ENCODE measurements at places on chromosomes 16 and 17.

DNA sequence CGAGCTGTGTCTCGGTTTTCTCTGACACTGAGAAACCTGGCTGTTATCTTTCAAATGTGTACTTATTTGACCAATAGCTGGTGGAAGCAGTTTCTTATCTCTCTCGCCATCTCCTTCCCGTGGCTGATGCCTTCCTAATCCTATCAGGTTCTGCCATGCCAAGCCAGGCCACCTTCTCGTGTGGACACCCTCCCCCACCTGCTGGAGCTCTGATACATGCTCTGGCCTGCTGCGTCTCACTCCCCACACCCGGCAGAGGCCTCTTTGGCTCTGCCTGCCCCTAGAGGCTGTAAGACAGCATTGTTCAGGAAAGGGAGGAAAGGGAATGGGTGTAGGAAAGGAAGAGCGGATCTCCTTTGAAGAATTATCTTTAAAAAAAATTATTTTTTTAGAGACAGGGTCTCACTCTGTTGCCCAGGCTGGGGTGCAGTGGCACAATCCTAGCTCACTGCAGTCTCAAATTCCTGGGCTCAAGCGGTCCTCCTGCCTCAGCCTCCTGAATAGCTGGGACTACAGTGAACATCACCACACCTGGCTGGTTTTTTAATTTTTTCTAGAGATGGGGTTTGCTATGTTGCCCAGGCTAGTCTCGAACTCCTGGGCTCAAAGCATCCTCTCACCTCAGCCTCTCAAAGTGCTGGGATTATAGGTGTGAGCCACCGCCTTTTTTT lies 7.5 kb upstream of the ARMC5 start:
- no peak for DNase-seq
- H3K36me3 ChIP-seq: peaks cover 4% of the 10 kb centered on the region
- H3K4me3 ChIP-seq: peak overlapping the region; percentile 27
- H3K27me3 ChIP-seq: no peaks in the 10 kb centered on the region

DNA sequence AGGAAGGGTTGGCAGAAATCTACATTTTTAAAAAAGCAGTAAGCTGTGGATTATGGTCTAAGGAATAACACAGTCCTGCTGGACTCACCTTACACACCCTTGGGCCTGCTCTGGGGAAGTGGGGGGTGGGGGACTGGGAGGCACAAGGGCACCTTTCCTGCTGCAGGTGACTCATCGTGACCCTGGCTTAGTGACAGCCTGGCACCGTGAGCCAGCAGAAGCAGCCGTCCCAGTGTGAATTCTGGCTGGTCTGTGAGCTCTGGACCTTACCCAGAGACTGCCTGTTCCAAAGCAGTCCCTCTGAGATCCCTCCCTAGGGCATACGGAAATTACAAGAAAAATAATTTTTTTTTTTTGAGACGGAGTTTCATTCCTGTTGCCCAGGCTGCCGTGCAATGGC lies 4.2 kb upstream of the CRK start:
- DNase-seq: no peak
- peaks cover 12% of the 10 kb centered on the region for H3K4me1 ChIP-seq
- no peak overlapping the region for H3K27ac ChIP-seq
- no peaks in the 10 kb centered on the region for H3K27me3 ChIP-seq

DNA sequence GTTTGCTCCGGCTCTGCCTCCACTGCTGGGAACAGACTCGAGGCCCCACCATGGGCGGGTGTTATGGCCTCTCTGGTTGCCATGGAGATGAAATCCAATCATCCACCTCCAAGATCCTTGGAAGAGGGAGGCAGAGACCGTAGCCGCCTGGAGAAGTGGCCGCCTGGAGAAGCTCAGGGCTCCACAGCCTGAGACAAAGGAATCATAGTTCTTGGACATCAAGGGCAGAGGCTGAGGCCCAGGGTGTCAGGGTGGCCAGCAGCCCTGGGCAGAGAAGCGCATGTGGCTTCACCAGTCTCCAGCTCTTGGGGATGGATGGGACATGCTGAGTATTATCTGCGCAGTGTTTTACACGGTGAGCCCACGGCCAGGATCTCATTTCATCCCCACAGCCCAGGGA lies 36.2 kb downstream of the ABR start:
- peaks cover 45% of the 10 kb centered on the region for H3K4me1 ChIP-seq
- no peaks in the 10 kb centered on the region for H3K36me3 ChIP-seq
- peak overlapping the region; percentile 93 for H3K27ac ChIP-seq
- H3K27me3 ChIP-seq: no peaks in the 10 kb centered on the region

DNA sequence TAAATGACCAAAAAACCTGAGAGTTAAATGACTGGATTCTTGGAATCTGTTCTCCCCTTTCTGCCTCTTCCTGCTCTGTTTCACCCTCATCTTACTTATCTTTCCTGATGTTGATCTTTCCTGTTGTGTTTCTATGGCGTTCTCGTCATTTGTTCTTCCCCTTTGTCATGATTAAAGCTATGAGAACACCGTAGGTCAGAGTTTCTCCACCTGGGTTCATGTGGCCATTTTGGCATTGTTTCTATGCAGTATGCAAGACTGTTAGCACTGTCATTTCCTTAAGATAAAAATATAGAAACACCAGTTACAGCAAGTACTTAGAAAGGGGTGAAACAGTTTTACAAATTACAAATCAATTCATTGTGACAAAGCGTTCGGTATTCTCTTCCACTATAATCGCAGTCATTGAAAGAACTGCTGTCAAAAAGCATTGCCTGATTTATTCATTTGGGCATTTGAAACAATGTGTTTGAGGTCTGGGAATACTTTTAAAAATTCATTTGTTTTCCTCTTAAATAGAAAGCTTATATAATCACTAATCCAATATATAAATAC lies 166.0 kb downstream of the PHKB start:
- H3K36me3 ChIP-seq: peaks cover 9% of the 10 kb centered on the region
- H3K4me1 ChIP-seq: no peaks in the 10 kb centered on the region
- no peaks in the 10 kb centered on the region for H3K27me3 ChIP-seq
- H3K27ac ChIP-seq: no peak overlapping the region
- no peak overlapping the region for H3K4me3 ChIP-seq
- DNase-seq: no peak

GRCh38 chr16:79329166-79329521 lies 271.4 kb downstream of the MAF start:
- H3K36me3 ChIP-seq: no peaks in the 10 kb centered on the region
- DNase-seq: no peak
- no peaks in the 10 kb centered on the region for H3K4me1 ChIP-seq
- H3K4me3 ChIP-seq: no peak overlapping the region
- H3K27ac ChIP-seq: no peak overlapping the region
- H3K27me3 ChIP-seq: peaks cover 57% of the 10 kb centered on the region

GRCh38 chr16:89335803-89336485 lies 118.4 kb downstream of the ZNF778 start:
- H3K4me3 ChIP-seq: no peak overlapping the region
- H3K27me3 ChIP-seq: no peaks in the 10 kb centered on the region
- no peak overlapping the region for H3K27ac ChIP-seq
- DNase-seq: no peak

GRCh38 chr16:57023541-57024249 lies 34.3 kb downstream of the NLRC5 start:
- H3K4me1 ChIP-seq: no peaks in the 10 kb centered on the region
- H3K27me3 ChIP-seq: peaks cover 5% of the 10 kb centered on the region
- no peak overlapping the region for H3K4me3 ChIP-seq
- no peak overlapping the region for H3K27ac ChIP-seq
- no peaks in the 10 kb centered on the region for H3K36me3 ChIP-seq

DNA sequence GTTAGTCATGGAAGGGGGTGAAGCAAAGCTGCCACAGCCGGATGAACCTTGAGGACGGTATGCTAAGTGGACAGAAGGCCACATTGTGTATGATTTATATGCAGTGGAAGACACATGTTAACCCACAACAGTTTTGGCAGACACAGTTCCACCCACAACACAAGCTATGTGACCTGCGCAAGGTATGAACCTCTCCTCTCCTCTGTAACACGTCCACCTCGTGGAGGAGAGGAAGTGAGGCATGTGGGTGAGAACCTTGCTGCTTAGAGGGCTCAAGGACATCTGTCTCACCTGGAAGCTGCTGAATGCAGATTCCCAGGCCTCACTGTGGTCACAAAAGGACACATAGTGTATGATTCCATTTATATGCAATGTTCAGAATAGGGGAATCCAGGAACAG lies 136.1 kb upstream of the PLCG2 start:
- no peak overlapping the region for H3K4me3 ChIP-seq
- H3K27me3 ChIP-seq: no peaks in the 10 kb centered on the region
- no peak for DNase-seq
- peaks cover 45% of the 10 kb centered on the region for H3K4me1 ChIP-seq
- peaks cover 3% of the 10 kb centered on the region for H3K36me3 ChIP-seq

DNA sequence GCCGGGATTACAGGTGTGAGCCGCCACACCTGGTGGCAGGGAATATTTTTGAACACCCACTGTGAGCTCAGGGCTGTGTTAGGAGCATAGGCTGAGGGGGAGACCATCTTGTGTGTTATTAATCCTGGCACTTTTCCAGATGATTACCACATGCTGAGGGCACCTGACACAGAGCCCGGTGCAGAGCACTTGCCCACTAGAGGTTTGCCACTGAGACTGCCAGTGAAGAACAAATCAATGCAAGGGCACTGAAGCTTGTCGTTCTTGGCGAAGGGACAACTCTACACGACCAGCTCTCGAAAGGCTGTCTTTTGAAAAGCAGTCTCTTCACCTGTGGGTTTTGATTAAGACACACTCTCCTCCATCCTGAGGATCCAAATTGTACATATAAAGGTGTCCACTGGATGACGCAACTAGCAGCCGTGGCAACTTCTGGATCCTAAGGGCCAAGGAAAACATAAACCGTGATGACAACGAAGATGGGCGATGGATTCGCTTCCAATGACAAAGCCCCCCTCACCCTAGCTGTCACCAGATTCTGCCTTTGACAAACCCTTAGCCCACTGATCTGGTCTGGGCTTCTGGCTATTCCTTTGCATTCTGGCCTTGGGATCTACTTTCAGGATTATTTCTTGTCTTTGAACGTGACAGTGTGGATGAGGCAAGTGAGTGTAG lies 28.7 kb downstream of the WIPI1 start:
- H3K36me3 ChIP-seq: peaks cover 2% of the 10 kb centered on the region
- no peaks in the 10 kb centered on the region for H3K27me3 ChIP-seq
- DNase-seq: no peak
- peak overlapping the region; percentile 1 for H3K27ac ChIP-seq

- H3K4me3 ChIP-seq: no peak overlapping the region
- no peaks in the 10 kb centered on the region for H3K27me3 ChIP-seq
- no peak overlapping the region for H3K27ac ChIP-seq
- no peaks in the 10 kb centered on the region for H3K4me1 ChIP-seq
- no peaks in the 10 kb centered on the region for H3K36me3 ChIP-seq
These were observed 252.7 kb downstream of the PARN start for GRCh38 chr16:14377326-14377725.

- H3K4me1 ChIP-seq: peaks cover 76% of the 10 kb centered on the region
- peak overlapping the region; percentile 67 for H3K4me3 ChIP-seq
- H3K27me3 ChIP-seq: peaks cover 13% of the 10 kb centered on the region
These were observed 85.2 kb upstream of the NKD1 start for GRCh38 chr16:50462793-50463507.

DNA sequence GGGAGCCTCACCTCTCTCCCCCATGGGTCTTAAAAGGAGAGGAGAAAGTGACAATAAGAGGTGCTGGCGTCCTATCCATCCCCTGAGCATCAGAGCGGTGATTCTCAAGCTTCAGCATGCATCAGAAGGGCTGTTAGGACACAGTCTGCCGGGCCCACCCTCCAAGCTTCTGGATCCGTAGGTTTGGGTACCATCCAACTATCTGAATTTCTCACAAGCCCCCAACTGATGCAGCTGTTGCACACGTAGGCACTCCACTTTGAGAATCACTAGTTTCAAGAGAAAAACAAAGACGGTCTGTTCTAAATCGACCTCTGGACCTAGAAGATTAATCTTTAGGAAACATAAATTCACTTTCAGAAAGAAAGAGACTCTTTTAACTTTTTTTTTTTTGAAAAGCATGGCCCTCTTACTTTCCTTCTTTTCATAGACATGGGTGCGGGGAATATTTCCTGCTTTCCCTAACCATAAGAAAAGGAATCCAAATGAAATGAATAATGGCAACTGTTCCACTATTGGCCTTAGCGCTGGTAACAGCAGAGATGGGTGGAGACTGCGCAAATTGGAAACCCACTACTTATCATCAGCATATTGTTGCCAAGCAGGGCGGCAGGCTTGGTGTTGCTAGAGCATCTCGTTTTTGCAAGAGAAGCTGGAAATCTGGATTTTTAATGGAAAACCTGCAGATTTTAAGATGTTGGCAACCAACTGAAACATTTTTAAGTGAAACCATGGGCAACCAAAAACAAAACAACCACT lies 144.4 kb downstream of the GAS7 start:
- DNase-seq: no peak
- H3K4me1 ChIP-seq: peaks cover 48% of the 10 kb centered on the region
- no peaks in the 10 kb centered on the region for H3K27me3 ChIP-seq
- no peaks in the 10 kb centered on the region for H3K36me3 ChIP-seq
- H3K4me3 ChIP-seq: peak overlapping the region; percentile 60
- peak overlapping the region; percentile 81 for H3K27ac ChIP-seq

GRCh38 chr17:28896884-28897768 lies at the start of gene FLOT2:
FLOT2 (minus strand) TSS chr17:28897733; CDS start chr17:28897574, 159 bp downstream.
- peaks cover 13% of the 10 kb centered on the region for H3K36me3 ChIP-seq
- peak within 1 kb of the TSS; percentile 98 for H3K4me3 ChIP-seq
- H3K27me3 ChIP-seq: no peaks in the 10 kb centered on the region
- peak; percentile 53 for DNase-seq

GRCh38 chr17:70251706-70252105 lies 82.4 kb downstream of the KCNJ2 start:
- no peaks in the 10 kb centered on the region for H3K27me3 ChIP-seq
- no peak overlapping the region for H3K27ac ChIP-seq
- no peak overlapping the region for H3K4me3 ChIP-seq
- no peaks in the 10 kb centered on the region for H3K36me3 ChIP-seq
- H3K4me1 ChIP-seq: no peaks in the 10 kb centered on the region

- H3K27me3 ChIP-seq: peaks cover 12% of the 10 kb centered on the region
- no peaks in the 10 kb centered on the region for H3K4me1 ChIP-seq
- no peak for DNase-seq
- no peak overlapping the region for H3K27ac ChIP-seq
- no peaks in the 10 kb centered on the region for H3K36me3 ChIP-seq
These were observed 108.5 kb downstream of the PCTP start for GRCh38 chr17:55859301-55859795.

DNA sequence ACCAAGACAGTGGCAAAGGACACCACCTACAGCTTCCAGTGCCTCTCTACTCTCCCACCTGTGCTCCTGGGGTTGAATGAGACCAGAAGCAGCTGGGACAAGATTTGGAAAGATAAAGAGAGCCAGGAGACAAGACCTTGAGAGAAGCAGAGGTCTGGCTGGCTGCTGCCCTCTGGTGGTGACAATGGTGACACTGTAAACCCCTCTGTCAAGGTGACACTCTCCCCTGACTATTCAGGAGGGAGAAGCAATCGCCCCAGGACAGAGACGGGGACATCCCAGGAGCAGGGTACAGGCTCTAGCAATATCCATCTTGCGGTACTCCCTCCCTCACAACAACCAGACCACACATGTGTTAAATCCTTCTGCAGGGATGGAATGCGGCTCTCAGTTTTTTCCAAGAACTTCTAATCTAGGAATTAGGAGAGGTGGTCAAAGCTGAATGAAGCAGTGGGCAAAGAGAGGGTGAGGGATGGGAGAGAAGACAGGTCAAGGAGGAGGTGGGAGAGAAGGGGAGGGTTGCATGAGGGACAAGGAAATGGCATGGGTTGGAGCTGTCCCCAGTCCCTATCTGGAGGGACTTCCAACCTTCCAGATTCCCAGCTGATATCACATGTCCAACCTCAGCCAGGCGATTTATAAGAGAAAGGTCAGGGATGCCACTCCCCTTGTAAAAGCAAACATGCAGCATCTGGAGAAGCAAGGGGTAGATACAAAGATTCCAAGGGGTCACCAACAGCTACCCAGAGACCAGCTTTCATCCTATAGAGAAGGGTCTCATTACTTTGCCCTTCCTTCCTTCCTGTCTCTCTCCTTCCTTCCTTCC lies 2.9 kb downstream of the PHOSPHO1 start:
- no peaks in the 10 kb centered on the region for H3K36me3 ChIP-seq
- no peak overlapping the region for H3K27ac ChIP-seq
- H3K27me3 ChIP-seq: peaks cover 93% of the 10 kb centered on the region
- peak; percentile 76 for DNase-seq
- peak overlapping the region; percentile 63 for H3K4me3 ChIP-seq

Measured in neural crest cell (in vitro differentiated cells).